ENCODE measurements at places on chromosomes 1 and 21.

GRCh38 chr1:145956781-145957442 is 905 bp downstream of the LIX1L start:
- peak; percentile 23 for DNase-seq

- no peak for DNase-seq
These were observed 3.0 kb downstream of the ATF6 start for GRCh38 chr1:161768986-161769672.

DNA sequence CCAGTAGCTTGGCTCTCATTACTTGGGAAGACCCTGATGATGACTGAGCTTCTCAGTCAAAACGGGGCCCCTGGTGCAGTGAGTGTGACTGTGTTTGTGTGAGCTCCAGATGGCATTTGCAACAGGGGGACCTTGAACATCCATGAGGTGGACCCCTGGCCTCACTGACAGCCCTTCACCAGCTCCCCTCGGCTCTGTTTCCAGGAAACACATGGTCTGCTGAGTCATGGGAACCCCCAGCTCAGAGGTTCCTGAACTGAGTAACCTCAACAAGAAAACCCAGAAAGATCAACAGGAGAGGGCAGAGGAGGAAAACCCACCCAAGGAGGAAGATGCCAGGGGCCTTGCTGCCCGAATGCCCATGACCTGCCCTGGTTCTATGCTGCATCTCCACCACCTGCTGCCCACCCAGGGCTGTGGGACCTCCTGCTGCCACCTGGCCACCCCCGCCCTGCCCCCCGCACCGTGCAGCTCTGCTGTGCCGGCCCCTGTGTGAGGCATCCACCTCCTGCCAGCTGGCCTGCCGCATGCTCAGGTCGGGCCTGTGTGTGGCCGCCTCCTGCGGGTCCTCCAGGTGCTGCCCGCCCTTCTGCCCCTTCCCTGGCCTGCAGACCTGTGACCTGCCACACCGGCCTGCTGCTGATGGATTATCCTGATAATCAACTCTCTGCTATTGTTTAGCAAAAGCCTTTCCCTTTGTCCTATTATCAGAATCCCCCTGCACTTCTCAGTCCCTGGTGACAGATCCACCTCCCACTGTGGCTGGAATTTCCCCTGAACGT is 4.2 kb upstream of the KRTAP12-1 start:
- DNase-seq, result no peak

DNA sequence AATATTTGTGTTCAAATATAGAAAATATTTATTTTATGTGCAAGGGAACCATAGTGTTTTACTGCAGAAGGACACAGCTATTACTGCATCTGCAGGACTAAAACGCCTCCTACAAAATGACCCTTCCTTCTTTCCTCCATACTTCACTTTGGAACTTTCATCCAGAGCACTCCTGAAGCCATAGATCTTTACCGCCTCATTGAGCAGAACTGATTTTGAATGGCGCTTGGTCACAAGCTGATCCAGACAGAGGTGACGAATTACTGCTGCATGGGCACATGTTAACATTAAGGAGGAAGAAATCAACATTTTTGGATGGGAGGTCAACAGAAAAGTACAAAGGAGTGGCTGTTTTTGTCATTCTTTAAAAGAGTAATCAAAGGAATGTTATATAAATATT is 931.6 kb downstream of the NCAM2 start:
- no peak for DNase-seq

GRCh38 chr1:54836594-54836993 is 35.5 kb upstream of the TTC22 start:
- no peak for DNase-seq

DNA sequence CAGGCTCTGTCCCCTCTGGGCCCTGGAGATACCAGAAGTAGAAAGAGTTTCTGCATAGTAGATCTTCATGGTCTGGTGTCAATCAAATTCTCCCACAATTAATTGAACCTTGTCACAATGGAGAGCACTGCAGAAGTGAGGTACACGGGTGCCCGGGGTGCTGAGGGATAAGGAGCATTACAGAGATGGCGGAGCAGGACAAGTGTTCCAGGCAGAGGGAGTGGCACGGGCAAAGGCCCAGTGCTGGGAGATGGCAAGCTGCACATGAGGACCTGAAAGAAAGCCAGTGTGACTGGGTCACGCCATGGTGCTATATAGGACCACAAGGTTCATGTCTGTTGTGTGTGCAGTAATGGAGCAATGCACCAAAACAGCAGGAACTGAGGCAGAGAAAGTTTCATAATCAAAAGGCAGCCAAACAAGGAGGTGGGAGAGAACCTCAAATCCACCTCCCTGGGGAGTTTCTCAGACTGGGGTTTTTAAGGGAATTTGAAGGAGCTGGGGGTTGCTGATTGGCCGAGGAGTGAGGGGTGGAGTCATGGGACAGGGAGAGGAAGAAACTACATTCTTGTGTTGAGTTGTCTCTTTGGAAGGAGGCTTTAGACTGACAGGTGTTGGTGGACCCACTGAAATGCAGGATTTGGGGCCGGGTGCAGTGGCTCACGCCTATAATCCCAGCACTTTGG is 27.7 kb downstream of the ACOT11 start:
- DNase-seq, result no peak

DNA sequence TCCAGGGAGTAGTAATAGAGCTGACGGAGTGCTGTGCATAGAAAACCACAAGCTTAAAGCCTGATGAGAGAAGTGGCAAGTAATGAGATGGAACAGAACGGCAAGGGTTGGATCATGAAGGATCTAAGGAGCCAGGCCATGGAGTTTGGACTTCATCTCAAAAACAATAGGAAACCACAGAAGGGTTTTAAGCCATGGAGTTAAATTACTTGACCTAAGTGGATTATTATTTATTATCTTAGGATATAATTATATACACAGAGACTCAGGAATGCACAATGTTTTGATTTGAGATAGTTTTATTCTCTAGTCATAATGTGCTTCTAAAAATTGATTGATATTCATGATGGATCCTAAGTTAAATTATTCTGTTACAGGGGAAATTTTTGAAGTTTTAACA is 242.4 kb downstream of the PLPP3 start:
- peak; percentile 52 for DNase-seq

- DNase-seq, result no peak
These were observed 499.6 kb upstream of the B3GALT2 start for GRCh38 chr1:193685986-193686385.

GRCh38 chr1:220527279-220527907 is 543 bp upstream of the MARK1 start:
- DNase-seq, result peak; percentile 10

DNA sequence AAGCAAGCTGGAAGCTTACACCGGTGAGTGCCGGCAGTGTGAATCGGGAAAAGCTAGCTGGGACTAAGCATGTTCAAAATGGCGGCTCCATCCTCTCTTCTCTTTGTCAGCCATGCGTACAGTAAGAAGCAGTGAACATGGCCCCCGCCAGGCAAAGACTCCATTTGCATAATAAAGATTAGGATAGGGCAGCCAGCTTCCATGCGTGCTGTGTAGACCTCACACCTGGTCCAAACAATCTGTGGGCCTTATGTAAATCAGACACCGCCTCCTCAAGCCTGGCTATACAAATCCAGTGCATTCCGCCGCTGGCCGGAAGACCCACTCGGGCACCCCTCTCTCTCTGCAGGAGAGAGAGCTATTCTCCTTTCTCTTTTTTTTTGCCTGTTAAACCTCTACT is 150.3 kb downstream of the TIAM1 start:
- no peak for DNase-seq

- no peak for DNase-seq
These were observed 3.4 kb downstream of the COL18A1 start for GRCh38 chr21:45408271-45408791.

- DNase-seq, result no peak
These were observed 330.5 kb upstream of the KAZN start for GRCh38 chr1:14267991-14268390.

DNA sequence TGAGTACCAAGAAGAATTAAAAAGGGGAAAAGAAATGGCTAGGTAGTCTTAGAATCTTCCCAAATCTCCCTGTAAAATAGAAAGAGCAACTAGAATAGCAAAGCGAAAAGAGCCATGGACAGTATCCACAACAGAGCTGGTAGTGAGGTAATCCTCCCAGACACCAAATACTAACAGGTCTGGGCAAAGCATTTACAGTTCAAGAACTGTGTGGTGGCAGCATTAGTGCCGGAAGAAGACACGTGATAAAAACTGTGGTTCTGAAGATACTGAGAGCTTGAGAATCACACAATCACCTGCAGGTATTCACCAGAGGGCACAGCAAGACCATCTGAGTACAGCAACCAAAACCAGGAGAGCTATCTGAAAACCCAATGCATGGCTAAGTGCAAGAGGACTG is 31.8 kb upstream of the OLIG2 start:
- no peak for DNase-seq

GRCh38 chr1:1914971-1915692 is at the start of gene CALML6:
TSS of gene CALML6 (plus strand) at chr1:1915260. CDS start at chr1:1915281, 21 bp downstream.
- DNase-seq, result no peak

- peak; percentile 93 for DNase-seq
These were observed 14.3 kb upstream of the SEC16B start for GRCh38 chr1:177984136-177984525.

DNA sequence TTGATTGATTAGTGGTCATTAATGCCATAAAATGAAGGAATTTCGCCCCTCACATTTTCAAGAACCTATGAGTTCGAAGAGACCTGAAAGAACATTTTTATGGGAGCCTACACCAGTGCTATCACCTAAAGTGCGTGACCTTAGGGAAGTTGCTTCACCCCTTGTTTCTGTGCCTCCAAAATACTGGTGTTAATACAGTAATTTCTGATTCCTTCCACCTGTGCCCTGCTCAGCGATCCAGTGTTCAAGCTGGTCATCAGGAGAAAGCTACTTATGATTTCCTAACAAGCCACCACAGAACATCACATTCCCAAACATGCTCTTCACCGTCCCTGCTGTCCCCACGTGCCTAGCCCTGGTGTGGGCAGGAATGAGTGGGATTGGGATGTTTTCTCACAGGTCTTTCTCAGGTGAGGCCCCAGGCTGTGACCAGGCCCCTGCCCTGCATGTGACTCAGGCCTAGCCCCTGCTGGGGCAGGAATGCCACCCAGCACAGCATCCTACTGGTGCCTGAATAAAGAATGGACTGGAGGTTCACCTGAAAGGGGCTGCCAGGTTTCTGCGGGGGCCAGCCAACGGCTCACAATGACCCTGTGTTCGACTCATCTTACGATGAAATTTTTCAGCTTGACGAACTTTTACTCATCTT is 60.3 kb downstream of the CD247 start:
- no peak for DNase-seq

GRCh38 chr1:226608699-226609505 is 60.3 kb downstream of the STUM start:
- peak; percentile 46 for DNase-seq

- no peak for DNase-seq
These were observed 1.7 kb downstream of the PTP4A2 start for GRCh38 chr1:31936278-31936980.

GRCh38 chr1:54581621-54582035 is 33.6 kb downstream of the ACOT11 start:
- peak; percentile 55 for DNase-seq

- DNase-seq, result peak; percentile 85
These were observed 68.3 kb downstream of the PRRX1 start for GRCh38 chr1:170732252-170732588.

- DNase-seq, result no peak
These were observed 115.0 kb upstream of the GALNT2 start for GRCh38 chr1:229951856-229952534.

DNA sequence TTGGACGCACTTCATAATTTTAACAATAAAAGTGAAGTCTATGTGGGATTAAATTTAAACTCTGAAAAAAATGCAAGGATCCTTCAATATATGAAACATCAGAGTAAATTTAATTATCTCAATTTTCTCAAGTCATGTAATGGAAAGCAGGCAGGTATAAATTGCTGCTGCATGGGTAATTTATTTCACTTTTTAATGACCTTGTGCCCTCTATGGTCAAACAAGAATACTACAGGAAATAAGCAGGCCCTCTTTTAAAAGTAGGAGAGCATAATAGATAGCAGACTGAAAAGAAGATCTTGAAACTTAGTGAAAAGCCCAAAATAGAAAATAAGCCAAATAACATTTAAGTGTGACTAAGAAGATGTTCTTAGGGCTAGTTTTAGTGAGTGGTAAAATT is 22.9 kb downstream of the BCAS2 start:
- DNase-seq, result peak; percentile 10

DNA sequence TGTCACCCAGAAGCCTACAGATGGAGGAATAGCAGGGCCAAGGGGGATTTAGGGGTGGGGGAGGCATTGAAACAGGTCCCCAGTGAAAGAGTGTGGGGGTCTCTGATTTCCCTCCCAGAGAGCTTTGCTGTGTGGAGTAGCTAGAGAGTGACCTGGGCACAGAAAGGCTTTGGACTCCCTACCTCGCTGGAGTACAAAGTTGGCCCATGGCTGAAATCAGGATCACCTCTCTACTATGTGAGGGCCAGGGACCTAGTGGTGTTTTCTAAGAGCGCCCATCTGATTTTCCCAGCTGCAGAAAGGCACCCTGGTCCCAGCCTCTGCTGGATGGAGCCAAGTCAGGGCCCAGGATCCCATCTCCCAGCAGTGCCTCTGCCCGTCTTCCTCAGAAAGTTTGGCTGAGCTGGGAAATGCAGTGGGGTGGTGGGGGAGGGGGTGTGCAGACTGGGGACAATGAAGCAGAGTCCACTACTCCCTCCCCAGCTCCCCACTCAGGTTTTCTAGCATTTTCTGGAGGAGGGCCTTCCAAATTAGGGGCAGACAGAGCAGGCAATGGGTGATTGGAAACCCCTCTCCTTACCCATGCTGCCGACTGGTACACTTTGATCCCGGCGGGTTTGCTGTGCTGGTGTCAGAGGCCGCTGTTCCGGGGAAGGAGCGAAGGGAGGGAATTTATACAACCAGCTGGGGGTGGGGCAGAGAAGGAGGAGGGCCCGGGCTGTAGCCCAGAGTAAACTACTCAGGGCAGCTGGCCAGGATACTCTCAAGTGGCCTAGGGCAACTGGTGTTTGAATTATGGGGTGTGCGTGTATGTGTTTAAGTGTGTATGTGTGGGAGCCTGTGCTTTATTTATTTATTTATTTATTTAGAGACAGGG is at the start of gene SELENBP1:
Gene SELENBP1 (minus strand): TSS at position 648 of the 877 bp plus-strand sequence. CDS start 64 bp downstream, at position 584.
- DNase-seq, result peak; percentile 66

- DNase-seq, result no peak
These were observed 4.2 kb upstream of the DNAJC28 start for GRCh38 chr21:33495743-33496142.

GRCh38 chr1:15261155-15262002 is 14.4 kb downstream of the FHAD1 start:
- DNase-seq, result no peak

GRCh38 chr1:45499415-45499769 is 481 bp downstream of the CCDC163 start:
- DNase-seq, result no peak

DNA sequence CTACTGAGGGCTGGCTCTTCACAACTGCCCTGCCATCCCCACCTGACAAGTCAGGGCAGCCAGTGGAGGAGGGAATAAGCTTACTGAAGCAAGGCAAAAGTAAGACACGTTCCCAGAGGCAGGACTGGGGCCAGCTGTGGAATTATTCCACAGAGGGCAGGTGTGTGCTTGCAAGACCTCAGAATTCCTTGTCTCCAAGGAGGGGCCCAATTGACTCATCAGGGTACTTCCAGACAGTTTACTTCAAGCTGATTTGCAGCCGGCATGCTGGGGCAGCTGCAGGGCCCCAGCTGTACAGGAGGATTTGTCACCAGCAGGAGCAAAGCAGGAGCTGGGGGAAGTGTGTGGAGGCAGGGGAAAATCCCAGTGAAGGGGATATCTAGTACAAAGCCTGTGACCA is 167.5 kb upstream of the CAMK1G start:
- no peak for DNase-seq
